ENCODE measurements at places on chromosomes 1 and 21. TPM values are rescaled to one million over a fixed set of nuclear protein-coding genes. Genes with fewer than 3 reads are reported as not detected.

E2F2 gene
- total RNA-seq = 13.0 TPM

DNA sequence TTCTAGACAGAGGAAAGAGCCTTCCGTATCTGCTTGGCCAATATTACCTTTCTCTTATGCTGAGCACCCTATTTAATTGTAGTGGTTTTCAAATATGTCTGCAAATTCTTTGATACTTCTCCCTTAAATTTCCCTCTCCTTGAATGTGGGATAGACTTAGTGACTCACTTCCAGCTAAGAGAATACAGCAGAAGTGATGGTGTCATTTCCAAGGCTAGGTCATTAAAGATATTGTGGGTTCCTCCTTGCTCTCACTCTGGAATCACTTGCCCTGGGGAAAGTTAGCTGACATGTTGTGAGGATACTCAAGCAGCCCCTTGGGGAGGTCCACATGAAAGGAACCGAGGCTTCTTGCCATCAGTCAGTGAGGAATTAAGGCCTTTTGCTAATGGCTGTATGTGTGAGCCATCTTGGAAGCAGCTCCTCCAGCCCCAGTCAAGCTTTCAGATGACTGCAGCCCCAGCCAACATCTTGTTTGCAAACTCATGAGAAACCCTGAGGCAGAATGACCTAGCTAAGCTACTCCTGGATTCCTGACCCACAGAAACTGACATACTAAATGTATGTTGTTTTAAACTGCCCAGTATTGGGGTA lies 8.1 kb upstream of the CITED4 start:
- H3K27me3 ChIP-seq = no peaks in the 10 kb centered on the region
- no peak overlapping the region for H3K4me3 ChIP-seq
- H3K4me1 ChIP-seq = no peaks in the 10 kb centered on the region
- no peak for DNase-seq
- H3K36me3 ChIP-seq = no peaks in the 10 kb centered on the region

GRCh38 chr1:27713139-27713725 lies 12.5 kb upstream of the FAM76A start:
- H3K36me3 ChIP-seq = no peaks in the 10 kb centered on the region
- H3K27me3 ChIP-seq = no peaks in the 10 kb centered on the region
- H3K4me3 ChIP-seq = no peak overlapping the region

RNF186 gene
- total RNA-seq = not detected

DNA sequence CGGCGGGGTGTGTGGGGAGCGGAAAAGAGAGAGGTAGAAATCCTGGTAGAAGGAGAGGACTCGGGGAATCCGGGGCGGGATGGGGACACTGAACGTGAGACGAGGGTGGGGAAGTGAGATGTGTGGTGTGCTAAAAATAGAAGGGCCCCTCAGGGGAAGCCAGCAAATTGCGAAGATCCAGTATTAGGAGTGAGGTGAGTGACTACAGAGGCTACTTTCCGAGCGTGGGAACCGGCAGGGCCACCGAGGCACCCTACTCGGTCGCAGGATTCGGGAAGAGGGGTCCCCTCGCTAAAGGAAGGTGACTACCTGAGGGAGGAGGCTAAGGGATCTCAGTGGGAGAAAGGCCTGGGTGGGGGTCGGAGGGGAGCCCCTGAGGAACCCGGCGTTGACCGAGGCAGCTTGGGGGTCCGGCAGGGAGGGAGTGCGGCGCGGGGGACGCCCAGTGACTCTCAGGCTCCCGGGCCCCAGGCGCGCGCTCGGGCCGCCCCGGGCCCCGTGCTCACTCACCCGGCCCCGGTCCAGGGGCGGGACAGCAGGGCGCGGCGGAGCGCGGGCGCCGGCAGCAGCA lies 318 bp downstream of the ALDH4A1 start:
- H3K36me3 ChIP-seq = no peaks in the 10 kb centered on the region
- peak overlapping the region; percentile 77 for H3K4me3 ChIP-seq
- H3K4me1 ChIP-seq = peaks cover 23% of the 10 kb centered on the region
- H3K27ac ChIP-seq = peak overlapping the region; percentile 96
- no peak for DNase-seq
- no peaks in the 10 kb centered on the region for H3K27me3 ChIP-seq

GRCh38 chr1:83742446-83742845 lies 256.5 kb downstream of the TTLL7 start:
- H3K4me3 ChIP-seq = no peak overlapping the region
- H3K36me3 ChIP-seq = no peaks in the 10 kb centered on the region
- H3K4me1 ChIP-seq = no peaks in the 10 kb centered on the region
- no peaks in the 10 kb centered on the region for H3K27me3 ChIP-seq

OR10J1 gene
- not detected for total RNA-seq

LYST gene
- 18.8 TPM for total RNA-seq

CAMK2N1 gene
- 4.6 TPM for total RNA-seq

DNA sequence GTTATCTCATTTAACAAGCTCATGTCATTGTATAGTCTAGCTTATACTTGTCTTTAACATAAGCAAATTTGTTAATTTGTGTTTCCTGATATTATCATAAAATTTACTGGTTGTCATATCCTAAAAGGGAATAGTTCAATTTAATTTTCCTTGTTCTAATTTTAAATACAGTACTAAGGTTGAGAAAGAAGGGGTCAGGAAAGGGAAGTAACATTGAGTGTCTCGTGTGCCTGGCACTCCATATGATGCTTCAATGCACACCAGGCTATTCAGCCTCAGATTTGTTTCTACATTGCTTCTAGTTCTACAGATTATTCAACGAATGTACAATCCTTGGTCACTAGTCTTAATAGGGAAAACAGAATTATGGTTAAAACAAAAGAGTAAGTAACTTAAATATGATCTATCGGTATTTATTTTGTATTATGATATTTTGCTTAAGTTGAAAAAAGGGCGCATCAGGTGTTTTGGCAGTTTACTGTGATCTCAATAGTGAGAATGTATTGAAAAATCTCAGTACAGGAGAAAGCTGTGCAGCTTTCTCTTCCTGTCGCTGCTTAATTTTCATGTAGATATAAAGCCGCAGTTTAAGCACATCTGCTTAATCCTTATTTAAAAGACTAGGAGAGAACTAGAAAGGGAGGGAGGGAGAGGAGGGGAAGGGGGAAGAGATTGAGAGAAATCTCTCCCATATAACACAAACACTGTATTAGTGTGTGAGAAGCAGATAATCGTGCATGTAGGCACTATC lies 13.0 kb downstream of the PTPRC start:
- H3K36me3 ChIP-seq = no peaks in the 10 kb centered on the region
- H3K4me3 ChIP-seq = no peak overlapping the region
- no peaks in the 10 kb centered on the region for H3K27me3 ChIP-seq
- no peak overlapping the region for H3K27ac ChIP-seq
- DNase-seq = no peak

GRCh38 chr1:205802060-205802459 lies 10.9 kb downstream of the SLC41A1 start:
- no peak overlapping the region for H3K27ac ChIP-seq
- peaks cover 9% of the 10 kb centered on the region for H3K4me1 ChIP-seq
- H3K4me3 ChIP-seq = no peak overlapping the region
- H3K36me3 ChIP-seq = peaks cover 3% of the 10 kb centered on the region
- DNase-seq = no peak

- no peaks in the 10 kb centered on the region for H3K36me3 ChIP-seq
These were observed 131.6 kb upstream of the ETV3 start for GRCh38 chr1:157269656-157270375.

- H3K4me1 ChIP-seq = peaks cover 16% of the 10 kb centered on the region
- H3K36me3 ChIP-seq = peaks cover 30% of the 10 kb centered on the region
- no peak for DNase-seq
- H3K4me3 ChIP-seq = no peak overlapping the region
- H3K27me3 ChIP-seq = no peaks in the 10 kb centered on the region
These were observed 28.2 kb downstream of the UBE2G2 start for GRCh38 chr21:44773291-44773932.

DNA sequence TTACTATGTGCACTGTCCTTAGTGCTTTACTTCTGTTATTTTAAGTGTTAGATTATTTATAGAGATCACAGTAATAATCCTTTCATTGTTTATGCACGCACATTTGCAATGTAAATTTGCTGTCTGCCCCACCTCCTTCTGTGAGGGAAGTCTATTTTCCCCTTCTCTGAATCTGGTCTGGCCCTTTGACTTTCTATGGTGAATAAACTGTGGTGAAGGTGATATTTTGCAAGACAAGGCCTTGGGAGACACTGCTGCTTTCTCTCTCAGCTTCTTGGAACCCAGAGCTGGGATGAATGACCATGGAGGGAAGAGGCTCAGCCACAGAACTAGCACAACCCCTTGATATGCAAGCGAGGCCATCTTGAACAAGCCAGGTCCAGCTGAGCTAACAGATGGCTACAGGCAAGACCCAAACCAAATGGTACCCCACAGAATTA lies 156.3 kb downstream of the ST6GALNAC3 start:
- no peaks in the 10 kb centered on the region for H3K27me3 ChIP-seq
- no peak overlapping the region for H3K4me3 ChIP-seq
- no peaks in the 10 kb centered on the region for H3K36me3 ChIP-seq
- no peak for DNase-seq

GBP2 gene
- 23.6 TPM for total RNA-seq

RGS4 gene
- total RNA-seq = not detected

DNA sequence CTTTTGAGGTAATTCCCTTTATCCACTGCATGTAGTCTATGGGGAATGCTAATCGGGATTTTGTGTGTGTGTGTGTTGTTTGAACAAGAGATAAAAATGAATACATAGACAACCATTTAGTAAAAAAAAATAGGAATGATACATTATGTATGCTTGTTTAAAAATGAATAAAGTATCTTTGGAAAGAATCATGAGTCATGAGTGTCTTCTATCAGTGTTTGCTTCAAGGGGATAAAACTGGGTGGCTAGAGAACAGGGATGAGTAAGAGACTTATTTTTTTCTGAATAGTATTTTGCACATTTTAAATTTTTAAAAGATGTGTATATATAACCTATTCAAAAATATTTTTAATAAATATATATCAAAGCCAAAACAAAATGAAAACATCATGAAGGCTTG lies 839.4 kb upstream of the ADGRL4 start:
- no peaks in the 10 kb centered on the region for H3K4me1 ChIP-seq
- H3K36me3 ChIP-seq = no peaks in the 10 kb centered on the region
- H3K4me3 ChIP-seq = no peak overlapping the region
- H3K27ac ChIP-seq = no peak overlapping the region
- H3K27me3 ChIP-seq = no peaks in the 10 kb centered on the region

GRCh38 chr1:17880449-17880848 lies 125.3 kb downstream of the ACTL8 start:
- no peak overlapping the region for H3K27ac ChIP-seq
- H3K4me1 ChIP-seq = no peaks in the 10 kb centered on the region
- DNase-seq = no peak
- peaks cover 37% of the 10 kb centered on the region for H3K27me3 ChIP-seq
- no peak overlapping the region for H3K4me3 ChIP-seq

DNA sequence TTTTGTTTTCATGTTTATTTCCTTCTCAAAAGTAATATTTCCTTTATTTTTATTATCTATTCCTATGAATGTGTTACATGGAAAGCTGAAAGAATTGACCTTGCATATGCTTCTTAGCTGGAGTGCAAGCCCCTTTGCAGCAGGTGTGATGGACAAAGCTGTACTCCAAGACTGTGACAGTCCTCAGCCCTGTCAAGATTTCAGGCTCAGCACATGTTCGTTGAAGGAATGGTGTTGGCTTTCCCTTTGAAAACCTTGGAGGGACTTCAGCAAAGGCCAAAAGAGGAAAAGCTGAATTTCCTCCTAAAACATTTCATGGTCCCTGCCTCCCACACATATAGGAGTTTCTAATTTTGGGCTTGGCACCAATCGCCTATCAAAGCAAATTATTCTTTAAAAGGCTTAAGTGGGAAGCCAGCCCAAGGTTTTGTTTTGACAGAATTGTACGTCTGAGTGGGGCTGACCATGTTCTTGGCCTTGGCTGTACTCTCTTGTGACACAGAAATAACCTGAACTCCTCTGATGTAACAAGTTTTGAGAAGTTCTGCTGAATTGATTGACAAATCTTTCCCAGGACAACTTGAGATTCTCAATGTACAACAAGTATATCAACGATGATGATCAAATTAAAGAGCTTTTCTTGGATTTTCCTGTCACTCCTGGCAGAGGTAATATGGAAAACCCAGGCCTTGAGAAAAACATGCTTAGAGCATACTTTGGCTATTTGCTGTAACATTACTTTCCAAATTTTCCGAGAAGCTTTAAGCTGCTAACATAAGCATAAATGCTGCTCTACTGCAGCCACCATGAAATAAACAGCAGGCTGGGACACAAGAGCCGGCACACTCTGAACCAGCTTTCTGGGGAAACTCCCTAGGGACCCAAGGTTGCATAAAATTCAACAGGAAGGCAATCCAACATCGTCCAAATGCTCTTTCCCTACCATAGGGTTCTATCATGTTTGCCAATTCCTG lies 135.7 kb upstream of the ZNF648 start:
- no peaks in the 10 kb centered on the region for H3K36me3 ChIP-seq
- no peaks in the 10 kb centered on the region for H3K27me3 ChIP-seq
- no peak overlapping the region for H3K4me3 ChIP-seq
- H3K4me1 ChIP-seq = peaks cover 11% of the 10 kb centered on the region

TMEM200B gene
- total RNA-seq = 0.91 TPM

OTUD3 gene
- total RNA-seq = 1.9 TPM

GRCh38 chr1:202131956-202132821 lies 9.5 kb downstream of the GPR37L1 start:
- peaks cover 20% of the 10 kb centered on the region for H3K36me3 ChIP-seq
- H3K4me1 ChIP-seq = peaks cover 37% of the 10 kb centered on the region
- peak overlapping the region; percentile 91 for H3K27ac ChIP-seq

DNA sequence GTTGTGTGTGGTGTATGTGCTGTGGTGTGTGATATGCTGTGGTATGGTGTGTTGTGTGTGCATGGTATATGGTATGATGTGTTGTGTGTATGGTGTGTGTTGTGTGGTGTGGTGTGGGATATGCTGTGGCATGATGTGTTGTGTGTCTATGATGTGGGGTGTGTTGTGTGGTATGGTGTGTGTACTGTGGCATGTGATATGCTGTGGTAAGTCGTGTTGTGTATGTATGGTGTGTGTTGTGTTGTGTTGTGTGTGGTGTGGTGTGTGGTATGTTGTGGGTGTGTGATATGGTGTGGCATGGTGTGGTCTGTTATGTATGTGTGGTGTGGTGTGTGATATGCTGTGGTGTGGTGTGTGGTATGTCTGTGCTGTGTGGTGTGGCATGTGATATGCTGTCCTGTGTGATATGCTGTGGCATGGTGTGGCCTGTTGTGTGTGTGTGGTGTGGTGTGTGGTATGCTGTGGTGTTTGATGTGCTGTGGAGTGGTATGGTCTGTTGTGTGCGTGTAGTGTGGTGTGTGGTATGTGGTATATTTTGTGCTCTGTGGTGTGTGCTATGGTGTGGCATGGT lies 318.0 kb downstream of the PTPRU start:
- H3K4me1 ChIP-seq = no peaks in the 10 kb centered on the region
- no peak overlapping the region for H3K4me3 ChIP-seq
- no peaks in the 10 kb centered on the region for H3K27me3 ChIP-seq
- H3K36me3 ChIP-seq = no peaks in the 10 kb centered on the region
- DNase-seq = no peak

GRCh38 chr1:54121482-54122134 lies 31.2 kb downstream of the CDCP2 start:
- no peak overlapping the region for H3K4me3 ChIP-seq
- no peaks in the 10 kb centered on the region for H3K36me3 ChIP-seq
- H3K4me1 ChIP-seq = peaks cover 11% of the 10 kb centered on the region

AIRE gene
- total RNA-seq = not detected

GRCh38 chr21:46425571-46425970 lies 33.1 kb upstream of the DIP2A start:
- H3K27ac ChIP-seq = no peak overlapping the region
- H3K27me3 ChIP-seq = no peaks in the 10 kb centered on the region
- H3K4me1 ChIP-seq = no peaks in the 10 kb centered on the region
- H3K36me3 ChIP-seq = peaks cover 94% of the 10 kb centered on the region
- no peak overlapping the region for H3K4me3 ChIP-seq

Measured in esophagus squamous epithelium (tissue), 5 donors.